ENCODE measurements at places on chromosomes 3 and 15.

DNA sequence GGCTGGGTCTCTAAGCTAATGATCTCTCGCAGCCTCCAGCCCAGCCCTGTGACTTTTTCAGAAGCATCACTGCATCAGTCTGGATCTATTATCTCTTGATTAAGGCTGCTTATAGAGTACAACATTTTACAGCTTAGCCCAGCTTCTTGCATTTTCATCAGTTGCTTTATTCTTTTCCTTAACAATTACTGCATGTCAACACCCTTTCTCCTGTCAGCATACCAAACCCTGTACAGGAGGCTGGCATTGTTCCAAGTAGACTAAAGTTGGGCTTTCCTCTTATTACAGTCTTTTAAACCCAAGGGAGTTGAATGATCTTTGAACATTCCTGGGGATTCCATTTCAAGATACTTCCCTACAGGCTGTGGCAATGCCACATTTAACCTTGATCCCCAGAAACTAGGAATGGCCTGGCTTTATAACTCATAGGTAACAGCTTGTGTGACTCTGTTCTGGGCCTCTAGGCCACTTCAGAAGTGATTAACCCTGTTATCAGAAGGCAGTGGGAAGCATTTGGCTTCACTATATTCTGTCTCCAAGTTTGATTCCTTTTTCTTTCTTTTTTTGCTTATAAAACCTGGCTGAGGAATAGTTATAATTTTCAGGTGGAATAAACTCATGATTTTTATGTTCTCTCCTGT, 182.9 kb downstream of the KCNMB2 start:
- no peak for DNase-seq

GRCh38 chr3:22887664-22888291, 315.3 kb upstream of the UBE2E2 start:
- peak; percentile 32 for DNase-seq

DNA sequence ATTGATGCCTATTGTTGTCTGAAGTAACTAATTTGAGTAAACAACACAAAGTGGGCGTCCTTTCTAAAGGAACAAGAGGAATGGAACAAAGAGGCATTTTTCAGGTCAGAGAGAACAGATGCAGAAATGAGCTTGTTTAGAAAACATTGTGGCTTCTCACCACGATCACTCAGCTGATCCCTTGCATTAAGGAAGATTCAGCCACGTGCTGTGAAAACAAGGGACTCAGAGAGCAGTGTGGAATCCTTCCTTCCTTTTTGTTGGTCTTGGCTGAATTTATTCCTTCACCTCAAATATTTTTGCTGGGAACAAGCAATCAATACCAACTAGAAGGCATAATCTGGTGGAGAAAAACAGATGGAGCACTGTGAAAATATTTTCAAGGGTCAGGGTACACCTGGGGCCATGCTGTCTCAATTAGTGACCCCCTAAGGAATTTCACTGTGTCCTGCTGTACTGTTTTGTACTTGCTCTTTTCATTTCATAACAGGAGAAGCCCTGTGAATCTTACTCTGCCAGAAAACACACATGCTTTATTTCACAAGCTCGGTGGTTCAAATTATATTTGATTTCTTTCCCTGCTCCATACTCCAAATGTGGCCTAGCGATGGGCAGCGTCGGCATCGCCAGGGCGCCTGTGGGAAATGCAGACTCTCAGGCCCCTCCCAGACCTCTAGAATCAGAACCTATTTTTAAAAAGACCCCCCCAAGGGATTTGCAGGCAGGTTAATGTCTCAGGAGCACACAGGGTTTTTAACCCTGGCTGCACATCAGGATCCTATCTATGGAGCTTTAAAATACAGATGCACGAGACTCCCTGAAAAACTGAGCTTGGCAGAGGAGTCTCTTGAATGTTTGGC, 11.6 kb upstream of the SLC6A20 start:
- no peak for DNase-seq

GRCh38 chr3:119195911-119196310, 22.5 kb downstream of the UPK1B start:
- DNase-seq, result peak; percentile 50

DNA sequence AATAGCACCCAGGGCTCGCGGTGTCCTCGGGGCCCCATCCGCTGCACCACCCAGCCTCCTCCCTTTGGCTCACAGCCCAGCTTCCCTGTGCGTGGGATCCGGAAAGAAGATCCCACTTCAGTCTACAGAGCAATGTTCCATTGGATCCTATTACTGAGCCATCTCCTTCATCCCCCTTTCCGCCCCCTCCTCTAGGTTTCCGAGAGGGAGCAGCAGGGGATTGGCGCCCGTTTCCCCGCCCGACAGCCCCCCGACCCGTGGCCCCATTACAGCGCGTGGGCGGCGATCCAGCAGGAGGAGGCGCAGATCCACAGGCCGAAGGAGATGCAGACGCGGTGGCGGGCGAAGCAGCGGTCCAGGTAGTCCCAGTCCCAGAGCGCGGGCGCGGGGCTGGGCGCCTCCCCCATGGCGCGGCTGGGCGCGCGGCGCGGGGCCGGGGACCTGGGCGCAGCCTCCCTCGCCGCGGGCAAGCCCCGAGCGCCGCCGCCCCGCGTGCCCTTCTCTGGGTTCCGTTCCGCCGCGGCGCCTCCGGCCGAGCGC, 340 bp downstream of the TMEM44 start:
- DNase-seq, result peak; percentile 61

DNA sequence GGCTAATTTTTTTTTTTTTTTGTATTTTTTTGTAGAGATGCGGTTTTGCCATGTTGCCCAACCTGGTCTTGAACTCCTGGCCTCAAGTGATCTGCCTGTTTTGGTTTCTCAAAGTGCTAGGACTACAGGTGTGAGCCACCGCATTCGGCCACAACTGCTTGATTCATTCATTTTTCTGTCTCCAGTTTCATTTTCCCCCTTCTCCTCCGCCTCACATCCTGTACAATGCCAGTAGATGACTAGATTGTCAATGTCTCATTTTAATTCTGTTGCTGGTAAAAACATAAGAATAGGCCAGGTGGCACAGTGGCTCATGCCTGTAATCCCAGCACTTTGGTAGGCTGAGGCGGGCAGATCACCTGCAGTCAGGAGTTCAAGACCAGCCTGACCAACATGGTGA, 12.0 kb upstream of the ZNF592 start:
- DNase-seq, result no peak

DNA sequence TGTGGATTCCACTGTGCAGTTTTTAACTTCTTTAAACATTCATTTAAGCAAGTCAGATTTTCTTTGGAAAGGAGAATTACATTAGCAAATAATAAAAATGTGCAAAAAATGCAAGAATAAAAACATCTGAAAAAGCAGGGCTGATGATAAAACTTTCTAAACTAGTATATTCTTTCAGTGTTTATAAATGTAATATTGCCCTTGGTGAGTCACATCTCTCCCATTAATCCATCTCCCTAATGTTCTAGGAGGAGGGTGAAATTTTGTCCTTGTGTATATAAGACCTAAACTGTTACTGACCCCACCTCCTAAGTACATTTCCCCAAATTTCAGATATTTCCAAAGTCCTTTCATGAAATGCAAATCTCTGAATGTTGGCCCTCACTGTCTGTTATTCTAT, 28.5 kb upstream of the DCUN1D1 start:
- DNase-seq, result no peak

DNA sequence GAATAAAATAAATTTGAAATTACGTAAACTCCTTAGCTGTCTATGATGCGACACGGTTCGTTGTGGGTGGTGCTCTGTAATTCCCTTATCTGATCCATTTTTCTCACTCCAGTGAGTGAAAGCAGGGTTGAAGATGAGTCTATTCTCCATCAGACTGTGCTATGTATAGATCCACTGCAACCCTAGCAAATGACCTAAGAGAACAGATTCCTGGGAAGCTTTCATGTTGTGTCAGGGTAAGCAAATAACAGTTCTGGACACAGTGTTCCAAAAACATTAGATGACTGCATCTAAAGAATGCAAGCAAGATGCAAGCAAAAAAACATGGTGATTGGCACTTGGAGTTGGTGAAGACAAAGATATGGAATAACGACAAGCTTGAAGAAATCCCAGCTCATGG, 239.3 kb downstream of the SLC9A9 start:
- DNase-seq, result no peak

- DNase-seq, result no peak
These were observed 64.3 kb downstream of the SLC12A8 start for GRCh38 chr3:125148016-125148812.

DNA sequence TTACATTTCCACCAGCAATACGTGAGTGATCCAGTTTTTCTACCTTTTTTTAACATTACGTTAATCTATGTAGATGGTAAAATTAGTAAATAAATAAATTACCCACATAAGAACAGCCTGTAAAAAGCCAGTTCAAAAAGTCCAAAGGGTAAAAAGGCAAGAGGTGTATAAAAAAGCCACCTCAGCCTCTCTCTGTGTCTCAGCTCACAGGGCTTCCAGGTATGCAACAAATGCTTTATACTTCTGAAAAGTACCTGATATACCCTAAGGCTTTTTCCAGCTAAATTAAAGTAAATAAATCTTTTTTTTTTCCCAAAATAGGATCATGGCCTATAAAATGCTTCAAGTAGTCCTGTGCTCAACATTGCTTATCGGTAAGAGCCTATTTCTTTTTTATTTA, at the start of gene C3orf85:
Gene C3orf85 (plus strand): TSS at position 197 of the 400 bp plus-strand sequence. CDS start 129 bp downstream, at position 326.
- DNase-seq, result no peak

GRCh38 chr3:8760506-8760905, 8.9 kb downstream of the OXTR start:
- no peak for DNase-seq

GRCh38 chr3:15215996-15216395, 9.9 kb downstream of the CAPN7 start:
- no peak for DNase-seq

DNA sequence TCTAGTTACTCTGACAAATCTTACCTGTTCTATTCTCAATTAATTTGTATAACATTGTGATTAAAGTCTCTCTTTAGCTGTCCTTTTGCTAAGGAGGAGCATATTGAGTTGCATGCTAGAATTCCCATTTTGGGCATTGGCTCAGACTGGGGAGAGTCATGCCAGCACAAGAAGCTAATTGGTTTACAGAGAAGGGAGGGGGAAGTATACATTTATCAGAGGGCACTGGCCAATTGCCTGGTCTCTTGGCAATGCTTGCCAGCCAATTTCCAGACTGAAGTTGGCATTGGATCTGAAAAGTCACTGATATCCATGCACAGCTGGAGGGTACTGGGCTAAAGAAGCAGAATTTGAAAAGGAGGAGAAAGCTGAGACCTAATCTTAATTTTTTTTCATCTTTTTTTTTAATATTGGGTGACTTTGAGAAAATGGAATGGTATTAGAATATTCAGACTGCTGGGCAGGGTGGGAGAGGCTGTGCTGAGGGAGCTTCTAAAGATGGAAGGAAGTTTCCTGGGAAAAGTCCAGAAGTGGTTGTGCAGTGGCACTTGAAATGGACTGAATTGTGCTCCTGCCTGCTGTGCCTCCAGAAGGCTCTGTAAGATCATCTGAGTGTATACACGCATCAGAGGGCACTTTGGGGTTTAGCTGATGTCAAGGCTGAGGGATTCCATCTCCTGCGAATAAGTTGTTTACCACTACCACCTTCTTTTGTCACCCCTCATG, 365.2 kb upstream of the DPH6 start:
- DNase-seq, result no peak

DNA sequence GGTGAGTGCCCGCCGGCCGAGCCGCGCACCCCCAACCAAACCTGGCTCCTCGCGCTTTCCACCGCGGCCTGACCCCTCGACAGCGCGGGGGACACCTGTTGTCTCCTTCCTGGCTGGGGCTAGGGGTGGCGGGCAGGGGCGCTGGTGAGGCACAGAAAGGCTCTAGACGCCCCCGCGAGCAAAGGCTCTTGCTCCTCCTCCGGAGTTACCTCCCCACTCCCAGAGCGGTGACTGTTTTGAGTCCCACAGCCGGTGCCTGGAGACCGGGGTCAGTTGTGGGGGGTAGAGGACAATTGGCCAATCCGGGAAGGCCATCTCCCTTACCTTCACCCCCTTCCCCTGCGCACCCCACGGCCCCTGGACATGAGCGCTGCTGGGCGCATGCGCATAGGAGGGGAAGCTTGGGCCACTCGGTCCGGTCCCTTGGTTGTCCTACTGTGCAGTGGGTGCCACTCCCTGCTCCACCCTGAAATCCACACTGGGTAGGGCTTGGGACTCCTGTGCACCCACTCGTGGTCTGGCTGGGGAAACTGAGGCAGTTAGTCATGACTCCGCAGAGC, 554 bp downstream of the CHST13 start:
- no peak for DNase-seq

DNA sequence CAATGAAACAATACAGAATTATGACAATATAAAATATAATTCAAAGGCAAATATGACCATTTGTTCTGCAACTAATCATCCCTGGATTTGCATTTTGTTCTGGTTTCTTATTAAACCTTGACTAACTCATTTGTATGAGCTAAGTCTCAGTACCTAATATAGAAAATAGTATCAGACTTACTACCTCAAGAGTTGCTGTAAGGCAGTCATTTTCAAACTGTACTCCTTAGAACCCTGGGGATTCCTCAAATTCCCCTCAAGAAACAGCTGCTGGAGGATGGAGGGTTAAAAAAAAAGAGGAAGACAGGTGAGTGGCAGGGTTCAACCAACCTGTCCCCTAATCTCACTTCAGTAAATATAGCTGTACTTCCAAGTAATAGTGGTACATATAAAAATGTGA, 11.1 kb downstream of the ZBTB11 start:
- no peak for DNase-seq

GRCh38 chr3:189787632-189788031, 156.4 kb downstream of the TP63 start:
- DNase-seq, result peak; percentile 55

GRCh38 chr3:146781606-146782005, 176.5 kb upstream of the PLSCR5 start:
- no peak for DNase-seq

DNA sequence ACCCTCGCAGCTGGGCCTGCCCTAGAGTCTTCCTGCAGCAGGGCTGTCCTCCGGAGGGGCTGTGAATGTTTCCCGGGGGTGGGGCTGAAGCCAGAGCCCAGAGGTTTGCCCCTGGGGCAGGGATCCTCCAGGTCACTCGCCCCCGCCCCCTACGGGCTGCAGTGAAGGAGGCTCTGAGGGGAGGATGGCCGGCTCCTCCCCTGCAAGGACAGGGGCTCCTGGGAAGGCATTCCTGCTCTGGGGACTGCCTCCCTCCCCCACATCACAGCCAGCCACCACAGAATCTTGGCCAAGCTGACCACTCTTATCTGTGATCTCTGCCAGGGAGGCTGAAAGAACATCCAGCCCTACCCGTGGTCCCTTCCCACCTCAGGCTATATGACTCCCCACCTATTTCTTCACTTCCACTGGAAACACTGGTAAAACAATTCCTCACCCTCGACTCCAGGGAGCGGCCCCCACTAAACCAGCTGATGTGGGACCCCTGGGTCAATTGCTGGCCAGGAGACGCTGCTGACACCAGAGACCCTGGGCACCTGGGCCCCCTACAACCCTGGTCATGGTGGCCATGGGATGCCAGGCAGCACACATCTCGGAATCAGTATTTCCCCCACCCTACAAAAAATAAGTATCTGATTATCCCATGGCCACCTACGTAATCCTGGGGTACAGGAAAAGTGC, 66.0 kb downstream of the HMCES start:
- peak; percentile 21 for DNase-seq
